ENCODE measurements at places on chromosomes 11 and 22.

DNA sequence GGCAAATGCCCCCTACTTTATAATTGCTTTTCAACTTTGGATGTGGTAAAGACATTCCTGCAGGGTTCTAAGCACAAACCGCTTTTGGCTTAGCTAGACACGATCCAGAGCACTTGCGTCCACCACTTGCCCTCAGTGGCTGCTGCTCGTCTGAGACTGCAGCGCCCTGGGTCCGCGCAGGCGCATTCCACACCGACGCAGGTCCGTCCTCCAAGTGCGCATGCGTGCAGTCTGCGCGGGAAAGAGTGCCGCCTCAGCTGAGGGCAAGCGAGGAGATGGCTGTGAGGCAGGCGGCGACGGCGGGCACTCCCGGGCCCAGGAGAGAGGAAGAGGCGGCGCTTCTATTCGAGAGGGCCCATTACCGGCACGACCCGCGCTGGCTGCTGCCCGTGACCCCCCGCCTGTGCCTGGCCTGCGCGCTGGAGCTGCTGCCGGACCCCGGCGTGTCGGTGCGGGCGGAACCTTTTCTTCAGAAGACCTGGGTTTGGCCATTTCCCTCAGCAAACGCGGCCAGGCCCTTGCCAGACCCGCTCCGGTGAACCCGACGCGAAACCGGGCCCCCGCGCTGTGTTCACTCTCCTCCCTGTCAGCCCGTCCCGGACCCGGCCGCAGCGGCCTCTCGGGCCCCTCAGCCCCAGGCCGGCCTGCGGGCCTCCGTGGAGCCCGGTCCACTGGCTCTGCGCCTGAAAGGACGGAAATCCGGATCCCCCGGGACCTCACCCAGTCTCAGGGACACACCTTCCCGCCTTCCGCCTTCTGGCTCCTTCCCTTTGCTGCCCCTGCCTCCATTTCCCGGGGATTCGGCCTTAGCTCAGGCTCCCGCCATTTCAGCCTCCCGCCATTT is at the start of gene MEI1:
Gene MEI1, plus strand, starts transcription at position 240 of the 844 bp plus-strand sequence. Its CDS starts 36 bp downstream, at position 276.
- H3K36me3 ChIP-seq, result peaks cover 11% of the 10 kb centered on the region
- peak within 1 kb of the TSS; percentile 60 for H3K4me3 ChIP-seq

DNA sequence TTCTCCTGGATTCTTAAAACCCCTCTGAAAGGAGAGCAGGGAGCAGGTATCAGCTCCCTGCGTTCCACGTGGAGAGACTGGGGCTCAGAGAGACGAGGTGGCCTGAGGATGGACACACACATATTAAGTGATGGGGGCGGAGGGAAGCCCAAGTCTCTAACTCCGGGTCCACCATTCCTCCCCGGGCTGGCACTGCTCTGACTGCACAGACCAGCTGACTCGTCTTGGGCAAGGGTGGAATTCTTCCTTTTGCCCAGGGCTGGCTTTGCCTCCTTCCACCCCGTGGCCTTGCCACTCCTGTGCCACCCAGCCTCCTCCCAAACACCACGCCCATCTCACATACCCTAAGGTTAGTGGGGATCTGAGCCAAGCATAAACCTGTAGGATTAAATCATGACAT is 65.0 kb downstream of the BUD13 start:
- peaks cover 4% of the 10 kb centered on the region for H3K36me3 ChIP-seq
- H3K27ac ChIP-seq, result no peak overlapping the region
- H3K27me3 ChIP-seq, result peaks cover 81% of the 10 kb centered on the region
- DNase-seq, result no peak
- peaks cover 9% of the 10 kb centered on the region for H3K4me1 ChIP-seq
- H3K4me3 ChIP-seq, result no peak overlapping the region

DNA sequence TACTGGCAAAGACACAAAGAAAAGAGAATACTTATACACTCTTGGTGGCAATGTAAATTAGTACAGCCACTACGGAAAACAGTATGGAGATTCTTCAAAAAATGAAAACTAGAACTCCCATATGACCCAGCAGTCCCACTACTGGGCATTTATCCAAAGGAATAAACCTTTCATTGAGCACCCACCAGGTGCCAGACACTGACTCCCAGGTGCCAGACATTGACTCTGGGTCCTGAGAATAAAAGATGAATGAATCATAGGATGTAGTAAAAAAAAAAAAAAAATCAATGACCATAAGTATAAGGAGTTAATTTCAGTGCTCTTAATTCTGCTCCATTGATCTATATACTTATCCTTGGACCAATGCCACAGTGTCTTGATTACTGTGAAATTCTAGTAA is 28.2 kb downstream of the HEPHL1 start:
- H3K27ac ChIP-seq, result no peak overlapping the region
- peaks cover 15% of the 10 kb centered on the region for H3K27me3 ChIP-seq
- no peak overlapping the region for H3K4me3 ChIP-seq
- no peaks in the 10 kb centered on the region for H3K36me3 ChIP-seq

- H3K36me3 ChIP-seq, result no peaks in the 10 kb centered on the region
- no peak overlapping the region for H3K27ac ChIP-seq
- DNase-seq, result no peak
- no peak overlapping the region for H3K4me3 ChIP-seq
- no peaks in the 10 kb centered on the region for H3K27me3 ChIP-seq
Measured at GRCh38 chr11:34855021-34855753, 61.0 kb downstream of the APIP start.

GRCh38 chr11:115644856-115645255 is 140.6 kb upstream of the CADM1 start:
- no peak overlapping the region for H3K27ac ChIP-seq
- peaks cover 55% of the 10 kb centered on the region for H3K27me3 ChIP-seq
- no peaks in the 10 kb centered on the region for H3K36me3 ChIP-seq
- no peak overlapping the region for H3K4me3 ChIP-seq
- no peaks in the 10 kb centered on the region for H3K4me1 ChIP-seq

- no peak for DNase-seq
- no peak overlapping the region for H3K4me3 ChIP-seq
- H3K4me1 ChIP-seq, result no peaks in the 10 kb centered on the region
- no peak overlapping the region for H3K27ac ChIP-seq
Measured at GRCh38 chr11:114784216-114784615, 105.9 kb downstream of the NXPE2 start.

GRCh38 chr22:17786435-17787161 is 12.3 kb upstream of the BID start:
- no peaks in the 10 kb centered on the region for H3K27me3 ChIP-seq
- H3K4me1 ChIP-seq, result peaks cover 5% of the 10 kb centered on the region
- H3K36me3 ChIP-seq, result peaks cover 13% of the 10 kb centered on the region
- peak overlapping the region; percentile 81 for H3K27ac ChIP-seq
- DNase-seq, result no peak

DNA sequence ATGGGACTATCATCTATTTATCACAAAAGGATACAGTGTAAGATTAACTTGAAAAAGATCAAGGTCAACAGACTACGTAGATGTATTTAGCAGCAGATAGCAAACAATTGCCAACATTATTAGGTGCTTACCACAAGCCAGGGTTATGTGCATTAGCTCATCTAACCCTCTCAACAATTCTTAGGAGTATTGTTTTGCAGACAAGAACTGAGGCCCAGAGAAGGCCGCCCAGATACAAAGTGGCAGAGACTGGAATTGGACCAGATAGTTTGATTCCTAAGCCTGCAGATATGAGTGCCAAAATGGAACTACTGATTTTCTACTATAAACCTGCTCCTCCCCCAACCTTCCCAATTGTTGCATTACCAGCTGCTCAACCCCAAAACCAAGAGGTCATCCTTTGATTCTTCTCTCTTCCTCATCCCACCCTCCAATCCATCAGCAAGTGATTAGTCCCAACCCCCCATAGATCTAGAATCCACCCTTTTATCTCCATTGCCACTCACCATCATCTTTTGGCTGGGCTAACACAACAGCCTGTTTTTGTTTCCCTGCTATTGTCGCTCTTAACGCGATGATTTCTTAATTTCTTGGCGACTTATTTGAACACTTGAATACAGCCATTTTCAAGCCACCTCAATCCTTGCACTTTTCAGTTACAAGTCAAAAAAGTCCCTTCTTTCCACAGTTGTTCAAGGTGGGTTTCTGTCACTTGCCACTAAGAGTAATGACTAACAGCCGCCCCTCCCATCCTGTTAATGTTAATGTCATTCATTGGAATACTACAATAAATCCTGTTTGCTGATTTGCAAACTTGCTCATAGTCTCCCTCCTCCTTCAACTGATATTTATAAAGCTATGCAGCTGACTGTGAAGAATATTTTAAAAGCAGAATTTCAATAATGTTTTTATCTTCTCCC is 2.7 kb downstream of the TMEM123 start:
- no peak for DNase-seq
- H3K27me3 ChIP-seq, result no peaks in the 10 kb centered on the region
- peaks cover 67% of the 10 kb centered on the region for H3K4me1 ChIP-seq
- H3K27ac ChIP-seq, result no peak overlapping the region

- H3K27me3 ChIP-seq, result peaks cover 26% of the 10 kb centered on the region
- H3K27ac ChIP-seq, result no peak overlapping the region
- DNase-seq, result no peak
- H3K4me1 ChIP-seq, result no peaks in the 10 kb centered on the region
- H3K4me3 ChIP-seq, result no peak overlapping the region
Measured at GRCh38 chr11:44342616-44343015, 32.7 kb upstream of the ALX4 start.

GRCh38 chr22:28773461-28773867 is 969 bp downstream of the CCDC117 start:
- no peaks in the 10 kb centered on the region for H3K27me3 ChIP-seq
- H3K27ac ChIP-seq, result peak overlapping the region; percentile 89
- no peak for DNase-seq
- peaks cover 59% of the 10 kb centered on the region for H3K36me3 ChIP-seq
- peaks cover 22% of the 10 kb centered on the region for H3K4me1 ChIP-seq

GRCh38 chr22:30252411-30253204 is 6.0 kb upstream of the LIF start:
- no peak for DNase-seq
- H3K4me1 ChIP-seq, result peaks cover 14% of the 10 kb centered on the region
- H3K27me3 ChIP-seq, result peaks cover 14% of the 10 kb centered on the region

DNA sequence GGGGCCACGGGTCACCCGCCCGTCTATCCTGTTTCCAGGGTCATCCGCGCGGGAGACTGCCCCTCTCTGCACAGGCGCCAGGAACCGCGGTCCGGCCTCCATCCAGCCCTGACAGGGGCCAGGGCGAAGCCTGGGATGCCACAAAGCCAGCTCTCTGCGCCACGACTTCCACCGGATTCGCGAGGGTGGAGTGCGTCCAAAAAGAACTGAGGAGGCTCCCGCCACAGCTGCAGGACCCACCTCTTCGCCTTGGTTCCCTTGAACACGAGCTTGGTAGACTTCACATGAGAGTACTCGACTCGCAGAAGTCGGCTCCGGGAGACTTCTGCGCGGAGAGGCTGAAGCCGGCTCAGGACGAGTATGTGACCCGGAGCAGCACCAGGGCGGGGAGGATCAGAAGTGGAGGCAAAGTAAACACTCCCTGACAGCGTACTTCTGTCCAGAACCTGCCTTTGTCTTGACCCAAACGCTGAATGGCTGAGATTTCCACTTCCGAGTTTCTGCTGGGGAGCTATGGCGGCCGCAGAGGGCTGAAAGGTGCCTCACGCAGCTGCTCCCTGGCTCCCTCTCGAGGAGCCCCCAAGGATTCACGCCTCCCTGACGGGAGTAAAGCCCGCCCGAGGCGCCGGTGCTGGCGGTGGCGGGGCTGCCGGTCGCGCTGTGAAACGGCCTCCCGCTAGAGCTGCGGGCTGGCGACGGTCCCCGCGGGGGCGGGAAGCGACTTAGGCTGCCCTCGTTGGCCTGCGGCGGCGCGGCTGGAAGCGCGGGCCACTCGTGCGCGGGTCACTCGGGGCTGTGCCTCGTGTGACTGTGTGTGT is 4566.7 kb upstream of the OR11H1 start:
- no peaks in the 10 kb centered on the region for H3K4me1 ChIP-seq
- peaks cover 3% of the 10 kb centered on the region for H3K36me3 ChIP-seq
- H3K27ac ChIP-seq, result no peak overlapping the region
- H3K4me3 ChIP-seq, result no peak overlapping the region
- DNase-seq, result no peak
- H3K27me3 ChIP-seq, result no peaks in the 10 kb centered on the region

- peaks cover 9% of the 10 kb centered on the region for H3K4me1 ChIP-seq
- no peak overlapping the region for H3K4me3 ChIP-seq
- peaks cover 69% of the 10 kb centered on the region for H3K36me3 ChIP-seq
- DNase-seq, result no peak
- no peak overlapping the region for H3K27ac ChIP-seq
Measured at GRCh38 chr11:18493310-18493709, 33.4 kb downstream of the TSG101 start.

DNA sequence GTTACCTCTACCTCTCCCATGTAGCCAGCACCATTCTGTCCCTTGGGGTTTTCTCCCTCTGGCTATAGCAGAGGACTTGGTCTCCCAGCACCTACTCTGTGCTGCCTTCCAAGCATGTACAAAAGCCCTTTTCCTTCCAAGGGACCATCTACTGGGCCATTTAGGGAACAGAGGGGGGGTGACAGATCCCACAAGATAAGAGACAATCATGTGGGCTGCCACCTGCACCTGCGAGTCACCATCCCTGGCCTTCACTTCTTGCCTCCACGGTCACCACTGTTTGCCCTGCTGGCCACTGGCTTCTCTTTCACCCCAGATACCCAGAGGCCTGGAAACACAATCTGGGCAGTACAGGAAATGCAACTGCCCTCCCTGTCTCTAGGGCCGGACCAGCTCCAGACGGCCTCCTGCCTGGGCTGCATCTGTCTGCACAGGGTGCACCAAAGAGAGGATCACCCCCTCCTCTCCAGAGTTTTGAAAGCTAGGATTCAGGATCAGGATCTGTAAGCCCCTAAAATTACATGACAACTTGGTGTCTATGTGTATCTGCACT is 160.8 kb upstream of the NECTIN1 start:
- H3K27me3 ChIP-seq, result peaks cover 85% of the 10 kb centered on the region
- H3K4me3 ChIP-seq, result no peak overlapping the region
- DNase-seq, result no peak

DNA sequence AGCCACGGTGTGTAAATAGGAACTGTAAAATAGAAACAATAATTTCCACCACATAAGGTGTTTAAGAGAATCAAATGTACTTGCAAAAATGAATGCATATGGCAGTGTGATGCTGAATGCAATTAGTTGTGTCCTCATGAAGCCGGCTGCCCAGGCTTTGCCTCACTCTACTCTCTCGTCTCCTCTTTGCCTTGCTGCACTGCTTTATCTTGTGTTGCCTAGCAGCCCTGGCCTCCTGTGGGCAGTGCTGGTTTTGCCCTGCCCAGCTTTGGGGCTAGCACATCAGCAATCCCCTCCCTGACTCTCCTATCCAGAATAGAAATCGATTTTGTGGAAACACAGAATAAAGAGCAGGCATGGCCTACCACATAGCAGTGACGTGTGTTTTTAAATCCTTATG is 30.0 kb downstream of the LRRC32 start:
- no peaks in the 10 kb centered on the region for H3K36me3 ChIP-seq
- no peak overlapping the region for H3K4me3 ChIP-seq
- DNase-seq, result no peak
- peaks cover 72% of the 10 kb centered on the region for H3K27me3 ChIP-seq

GRCh38 chr11:1153951-1154493 is 3.7 kb upstream of the MUC5AC start:
- H3K27me3 ChIP-seq, result peaks cover 7% of the 10 kb centered on the region
- H3K27ac ChIP-seq, result no peak overlapping the region
- H3K4me1 ChIP-seq, result no peaks in the 10 kb centered on the region
- H3K4me3 ChIP-seq, result no peak overlapping the region
- H3K36me3 ChIP-seq, result no peaks in the 10 kb centered on the region
- no peak for DNase-seq

Data from effector memory CD8-positive, alpha-beta T cell (primary cell).